Uterus (tissue), 4 donors: ENCODE measurements at places on chromosomes 5 and 9. TPM values are rescaled to one million over a fixed set of nuclear protein-coding genes. Genes with fewer than 3 reads are reported as not detected.

GRCh38 chr5:76983468-76983867, 30.6 kb downstream of the CRHBP start:
- no peak for DNase-seq
- no peak overlapping the region for H3K4me3 ChIP-seq
- H3K27ac ChIP-seq = no peak overlapping the region
- H3K27me3 ChIP-seq = no peaks in the 10 kb centered on the region
- H3K36me3 ChIP-seq = no peaks in the 10 kb centered on the region

GRCh38 chr5:107058235-107058634, 612.5 kb downstream of the EFNA5 start:
- H3K4me3 ChIP-seq = no peak overlapping the region
- no peaks in the 10 kb centered on the region for H3K36me3 ChIP-seq
- no peak overlapping the region for H3K27ac ChIP-seq
- H3K27me3 ChIP-seq = no peaks in the 10 kb centered on the region

- H3K36me3 ChIP-seq = no peaks in the 10 kb centered on the region
- no peak overlapping the region for H3K4me3 ChIP-seq
- no peaks in the 10 kb centered on the region for H3K4me1 ChIP-seq
- DNase-seq = no peak
- H3K27ac ChIP-seq = no peak overlapping the region
Measured at GRCh38 chr5:56288873-56289601, 55.9 kb upstream of the ANKRD55 start.

DNA sequence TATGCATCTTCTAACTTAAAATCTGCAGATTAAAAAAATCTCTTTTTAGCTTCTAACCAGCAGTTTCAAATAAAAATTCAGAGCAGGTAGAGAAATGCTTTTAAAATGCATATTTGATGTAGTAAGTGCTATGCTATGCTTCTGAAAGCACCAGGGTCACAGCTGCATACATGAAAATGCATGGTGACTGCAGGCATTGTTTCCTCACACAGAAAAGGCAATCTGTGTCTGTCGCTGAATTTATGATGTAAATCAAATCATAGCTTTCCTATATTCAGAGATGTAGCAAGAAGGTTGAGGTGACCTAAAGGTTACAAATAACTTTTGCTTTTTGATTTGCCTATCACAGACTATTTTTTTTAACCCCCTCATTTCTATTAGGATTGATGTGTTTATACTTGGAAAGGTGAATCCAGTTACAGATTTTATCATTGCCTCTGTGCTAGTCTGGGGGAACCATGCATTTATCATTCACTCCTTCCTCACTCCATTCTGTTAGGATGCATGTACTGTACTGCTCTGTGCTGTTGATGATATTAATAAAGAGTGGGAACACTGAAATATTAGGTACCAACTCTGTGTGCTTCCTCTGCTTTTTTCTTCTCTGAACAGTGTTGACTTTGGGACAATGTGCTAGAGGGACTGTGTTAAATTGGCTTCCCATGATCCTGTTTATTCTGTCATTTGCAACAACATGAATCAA, 65.6 kb downstream of the FOCAD start:
- DNase-seq = no peak
- no peaks in the 10 kb centered on the region for H3K27me3 ChIP-seq
- H3K4me1 ChIP-seq = no peaks in the 10 kb centered on the region
- H3K4me3 ChIP-seq = no peak overlapping the region
- no peaks in the 10 kb centered on the region for H3K36me3 ChIP-seq
- H3K27ac ChIP-seq = no peak overlapping the region

DNA sequence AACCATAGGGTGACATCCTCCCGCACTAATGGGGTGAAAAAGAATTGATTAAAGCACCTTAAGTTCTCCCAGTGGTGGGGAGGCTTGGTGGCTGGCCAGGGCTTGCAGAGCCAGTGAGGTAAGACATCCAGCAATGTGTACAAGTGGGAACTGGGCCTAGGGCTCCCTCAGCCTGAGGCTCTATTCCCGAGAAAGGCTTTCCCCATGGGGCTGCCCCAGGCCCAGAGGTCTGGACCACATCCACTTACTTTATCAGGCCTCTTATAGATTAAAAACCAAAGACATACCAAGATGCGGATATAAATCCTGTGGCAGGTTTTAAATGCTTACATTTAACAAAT, 35.3 kb downstream of the C5orf15 start:
- no peak for DNase-seq
- no peaks in the 10 kb centered on the region for H3K4me1 ChIP-seq
- H3K36me3 ChIP-seq = no peaks in the 10 kb centered on the region
- H3K27ac ChIP-seq = no peak overlapping the region
- H3K4me3 ChIP-seq = no peak overlapping the region

DNA sequence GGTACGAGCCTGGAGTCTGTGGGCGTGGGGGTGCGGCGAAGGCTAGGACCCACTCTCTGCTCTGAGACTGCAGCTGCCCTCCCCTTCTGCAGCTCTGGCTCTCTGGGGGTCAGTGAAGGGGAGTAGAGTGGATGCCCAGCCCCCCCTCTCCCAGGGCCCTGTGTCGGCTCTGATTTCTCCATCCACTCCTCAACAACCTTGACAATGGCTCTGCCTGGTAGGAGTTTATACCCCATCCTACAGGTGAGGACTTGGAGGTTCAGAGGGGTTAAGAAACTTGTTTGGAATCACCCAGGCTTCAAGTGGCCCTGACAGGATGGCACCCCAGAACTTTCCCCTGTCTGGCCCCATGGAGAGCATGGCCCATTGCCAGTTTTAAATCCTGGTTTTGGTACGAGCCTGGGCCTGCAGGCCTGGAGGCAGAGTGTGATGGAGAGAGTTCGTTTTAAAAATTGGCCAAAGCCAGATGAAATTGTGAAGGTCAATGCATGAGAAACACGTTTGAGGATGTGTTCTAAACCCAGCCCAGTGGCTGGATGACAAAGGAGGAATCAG, 22.3 kb downstream of the NCS1 start:
- no peaks in the 10 kb centered on the region for H3K27me3 ChIP-seq
- DNase-seq = no peak
- H3K36me3 ChIP-seq = no peaks in the 10 kb centered on the region
- peak overlapping the region; percentile 80 for H3K27ac ChIP-seq

DNA sequence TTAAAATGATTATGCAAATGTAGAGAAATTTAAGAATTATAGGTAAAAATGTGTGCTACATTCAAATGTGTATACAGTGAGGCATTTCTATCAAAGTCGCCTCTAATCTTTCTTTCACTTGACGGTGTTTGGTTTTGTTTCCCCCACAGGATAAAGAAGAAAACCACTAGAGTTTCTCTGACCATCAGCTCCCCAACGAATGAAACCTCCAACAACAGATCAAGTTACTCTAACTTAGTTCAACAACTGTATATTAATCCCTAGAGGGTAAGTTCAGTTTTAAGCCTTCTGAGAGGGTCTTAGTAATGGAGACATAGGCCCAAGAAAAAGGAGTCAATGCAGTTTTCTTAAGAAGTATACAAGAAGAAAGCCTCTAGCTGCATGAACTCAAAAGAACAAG, 11.5 kb upstream of the MYOT start:
- no peak overlapping the region for H3K4me3 ChIP-seq
- no peaks in the 10 kb centered on the region for H3K4me1 ChIP-seq
- no peaks in the 10 kb centered on the region for H3K36me3 ChIP-seq
- no peak overlapping the region for H3K27ac ChIP-seq
- no peaks in the 10 kb centered on the region for H3K27me3 ChIP-seq

- H3K4me1 ChIP-seq = no peaks in the 10 kb centered on the region
- H3K27me3 ChIP-seq = no peaks in the 10 kb centered on the region
- H3K36me3 ChIP-seq = no peaks in the 10 kb centered on the region
- no peak overlapping the region for H3K27ac ChIP-seq
Measured at GRCh38 chr9:96399325-96399633, 15.8 kb upstream of the SLC35D2 start.

GRCh38 chr9:18622186-18622836, 148.4 kb downstream of the ADAMTSL1 start:
- H3K4me3 ChIP-seq = no peak overlapping the region
- no peak overlapping the region for H3K27ac ChIP-seq
- no peaks in the 10 kb centered on the region for H3K36me3 ChIP-seq
- H3K27me3 ChIP-seq = no peaks in the 10 kb centered on the region
- no peak for DNase-seq

GRCh38 chr9:33924978-33925797, 108.2 kb downstream of the UBE2R2 start:
- DNase-seq = peak; percentile 49
- no peaks in the 10 kb centered on the region for H3K4me1 ChIP-seq
- peak overlapping the region; percentile 33 for H3K27ac ChIP-seq
- no peak overlapping the region for H3K4me3 ChIP-seq
- no peaks in the 10 kb centered on the region for H3K36me3 ChIP-seq
- no peaks in the 10 kb centered on the region for H3K27me3 ChIP-seq

DNA sequence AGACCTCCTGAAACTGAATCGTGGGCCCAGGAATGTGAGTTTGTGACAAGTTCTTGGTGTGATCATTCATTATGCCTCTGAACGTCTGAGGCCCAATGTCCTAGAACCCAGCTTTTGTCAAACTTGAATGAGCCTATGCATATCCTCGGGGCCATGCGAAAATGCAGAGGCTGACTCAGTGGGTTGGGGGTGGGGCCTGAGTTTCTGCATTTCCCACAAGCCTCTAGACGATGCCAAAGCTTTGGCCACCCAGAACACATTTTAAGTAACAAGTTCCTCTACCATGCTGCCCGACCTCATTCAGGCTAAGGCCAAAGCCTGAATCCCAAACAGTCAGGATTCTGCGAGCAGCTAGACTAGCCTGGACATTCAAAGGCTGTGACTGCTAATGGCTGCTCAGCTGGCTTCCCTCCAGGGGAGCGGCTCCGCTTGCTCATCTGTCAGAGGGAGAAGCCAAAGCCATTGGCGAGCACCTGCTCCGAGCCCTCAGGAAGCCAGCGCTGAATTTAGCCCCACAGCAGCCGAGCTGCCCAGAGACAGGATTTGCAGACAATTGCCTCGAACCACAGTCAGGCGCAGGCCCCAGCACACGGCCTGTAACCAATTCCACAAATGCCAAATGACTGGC, 177.5 kb downstream of the ZDHHC21 start:
- H3K36me3 ChIP-seq = no peaks in the 10 kb centered on the region
- H3K4me1 ChIP-seq = no peaks in the 10 kb centered on the region
- no peak overlapping the region for H3K4me3 ChIP-seq
- H3K27me3 ChIP-seq = no peaks in the 10 kb centered on the region
- DNase-seq = no peak

GRCh38 chr5:67350185-67350584, 153.6 kb upstream of the CD180 start:
- no peak for DNase-seq
- no peaks in the 10 kb centered on the region for H3K36me3 ChIP-seq
- H3K27ac ChIP-seq = no peak overlapping the region

GRCh38 chr9:112764837-112765236, 14.3 kb downstream of the SNX30 start:
- H3K27me3 ChIP-seq = no peaks in the 10 kb centered on the region
- no peaks in the 10 kb centered on the region for H3K36me3 ChIP-seq
- no peak overlapping the region for H3K4me3 ChIP-seq

- no peak overlapping the region for H3K4me3 ChIP-seq
- H3K27me3 ChIP-seq = no peaks in the 10 kb centered on the region
- no peaks in the 10 kb centered on the region for H3K4me1 ChIP-seq
- no peak overlapping the region for H3K27ac ChIP-seq
Measured at GRCh38 chr5:164597293-164597900, 1092.0 kb downstream of the MAT2B start.

DNA sequence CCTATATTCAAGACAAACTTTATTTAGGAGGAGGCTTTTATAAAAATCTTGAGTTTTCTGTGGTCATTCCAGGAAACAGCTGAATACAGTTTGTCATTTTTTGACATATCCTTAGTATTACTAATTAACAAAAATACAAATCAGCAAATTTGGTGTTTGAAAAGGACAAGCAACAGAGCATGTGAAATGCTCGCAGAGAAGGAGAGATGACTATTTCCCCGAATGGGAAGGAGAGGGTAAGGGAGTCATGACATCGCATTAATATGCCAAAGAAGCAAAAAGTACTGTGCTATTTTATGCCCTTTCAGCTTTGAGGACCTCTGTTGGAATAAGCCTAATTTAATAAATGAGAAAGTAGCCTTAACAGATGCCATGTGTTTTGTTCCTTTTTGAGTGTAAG, 1.8 kb downstream of the SMIM15 start:
- DNase-seq = no peak
- H3K4me1 ChIP-seq = no peaks in the 10 kb centered on the region
- no peak overlapping the region for H3K4me3 ChIP-seq

TMOD1 gene
- 5.9 TPM for total RNA-seq

KCTD16 gene
- total RNA-seq = 0.26 TPM

TRIM23 gene
- total RNA-seq = 9.4 TPM

CYSTM1 gene
- 32.8 TPM for total RNA-seq

PCDHB1 gene
- not detected for total RNA-seq

MARVELD2 gene
- 0.26 TPM for total RNA-seq

FCN1 gene
- total RNA-seq = 13.8 TPM

SEMA6A gene
- 118 TPM for total RNA-seq

GABRP gene
- total RNA-seq = 0.88 TPM

PLPPR1 gene
- not detected for total RNA-seq

SOX30 gene
- not detected for total RNA-seq

MARCOL gene
- total RNA-seq = not detected
